ENCODE measurements at places on chromosomes 2 and 18.

DNA sequence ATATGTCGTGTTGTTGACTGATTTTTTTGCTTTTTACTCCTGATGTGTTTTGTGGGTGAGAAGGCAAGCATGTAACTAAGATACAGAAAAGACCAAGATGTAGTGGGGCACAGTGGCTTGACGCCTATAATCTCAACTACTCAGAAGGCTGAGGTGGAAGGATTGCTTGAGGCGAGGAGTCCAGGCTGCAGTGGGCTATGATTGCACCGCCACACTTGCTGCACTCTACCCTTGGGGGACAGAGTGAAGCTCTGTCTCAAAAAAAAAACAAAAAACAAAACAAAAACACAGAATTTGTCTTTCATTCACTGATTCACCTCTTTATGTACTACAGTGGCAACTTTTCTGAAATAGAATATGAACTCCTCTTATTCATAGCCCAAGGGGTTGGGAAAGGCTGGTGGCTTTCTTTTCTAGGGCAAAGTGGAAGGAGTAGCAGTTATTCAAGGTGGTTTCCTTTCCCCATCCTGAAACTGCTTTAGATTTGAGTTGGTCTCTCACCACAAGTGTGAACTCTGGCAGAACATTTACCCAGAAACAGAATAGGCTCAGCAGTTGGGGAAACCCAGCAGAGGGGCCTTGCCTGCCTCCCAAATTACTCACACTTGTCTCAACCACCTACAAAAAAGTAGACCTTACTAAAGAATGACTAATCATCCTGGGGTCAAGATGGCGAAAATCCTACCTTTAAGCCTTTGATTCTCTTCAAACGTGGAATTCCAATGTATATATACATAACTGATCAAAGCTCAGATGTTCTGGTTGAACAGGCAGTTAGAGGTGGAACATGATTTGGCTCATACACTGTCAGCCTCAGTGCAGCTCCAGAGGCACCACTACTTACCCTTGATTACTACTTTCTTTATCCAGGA is 6.5 kb downstream of the TANK start:
- DNase-seq, result no peak

GRCh38 chr2:74576863-74577229 is 22.3 kb downstream of the DOK1 start:
- DNase-seq, result peak; percentile 73

DNA sequence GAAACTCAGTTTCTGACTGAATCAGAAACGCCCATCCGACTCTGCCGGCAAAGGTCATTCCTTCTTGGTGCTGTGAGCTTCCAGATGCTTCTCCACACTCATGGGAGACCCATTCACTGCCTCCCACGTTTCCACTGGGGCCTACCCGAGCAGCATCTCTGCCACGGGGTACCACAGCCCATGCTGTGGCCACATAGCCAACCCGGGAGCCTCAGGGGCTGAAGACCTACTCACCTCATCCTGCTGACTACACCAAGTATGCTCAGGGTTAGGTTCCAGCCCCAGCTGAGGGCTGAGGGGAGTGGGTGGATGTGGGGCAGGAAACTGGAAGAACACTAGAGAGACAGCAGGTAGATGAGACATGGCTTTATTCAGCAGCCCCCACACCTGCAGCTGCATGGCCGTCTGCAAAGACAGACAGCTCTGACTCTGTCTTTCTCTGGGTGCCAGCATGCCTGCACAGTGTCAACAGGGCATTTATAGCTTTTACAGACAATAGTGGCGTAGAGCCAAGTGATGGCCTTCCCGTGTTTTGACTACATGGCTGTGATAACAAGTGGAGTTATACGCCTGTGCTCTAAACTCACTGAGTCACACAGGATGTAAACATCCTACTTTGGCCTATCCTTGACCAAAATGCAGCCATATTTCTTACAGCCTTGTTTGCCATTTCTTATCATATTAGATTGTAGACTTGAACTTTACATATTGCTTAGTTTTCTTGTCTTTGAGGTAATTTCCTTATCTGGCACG is 16.5 kb upstream of the KLHL23 start:
- no peak for DNase-seq

DNA sequence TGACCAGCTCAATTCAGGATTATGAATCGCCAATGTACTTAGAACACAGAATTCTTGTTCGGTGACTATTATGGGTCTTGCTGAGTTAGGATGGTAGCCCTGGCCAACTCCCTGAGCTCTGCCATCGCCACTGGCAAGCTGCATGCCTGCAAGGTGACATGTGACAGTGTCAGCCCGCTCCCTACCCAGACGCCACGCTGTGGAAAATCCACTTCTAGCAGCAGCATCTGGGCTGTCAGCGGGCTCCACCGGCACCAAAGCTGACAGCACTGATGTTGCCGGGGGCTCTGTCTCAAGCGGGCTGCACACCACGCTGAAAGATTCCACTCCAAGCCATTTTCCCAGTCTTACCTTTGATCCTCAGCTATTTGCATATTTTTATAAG is 100.7 kb downstream of the MYT1L start:
- DNase-seq, result no peak

DNA sequence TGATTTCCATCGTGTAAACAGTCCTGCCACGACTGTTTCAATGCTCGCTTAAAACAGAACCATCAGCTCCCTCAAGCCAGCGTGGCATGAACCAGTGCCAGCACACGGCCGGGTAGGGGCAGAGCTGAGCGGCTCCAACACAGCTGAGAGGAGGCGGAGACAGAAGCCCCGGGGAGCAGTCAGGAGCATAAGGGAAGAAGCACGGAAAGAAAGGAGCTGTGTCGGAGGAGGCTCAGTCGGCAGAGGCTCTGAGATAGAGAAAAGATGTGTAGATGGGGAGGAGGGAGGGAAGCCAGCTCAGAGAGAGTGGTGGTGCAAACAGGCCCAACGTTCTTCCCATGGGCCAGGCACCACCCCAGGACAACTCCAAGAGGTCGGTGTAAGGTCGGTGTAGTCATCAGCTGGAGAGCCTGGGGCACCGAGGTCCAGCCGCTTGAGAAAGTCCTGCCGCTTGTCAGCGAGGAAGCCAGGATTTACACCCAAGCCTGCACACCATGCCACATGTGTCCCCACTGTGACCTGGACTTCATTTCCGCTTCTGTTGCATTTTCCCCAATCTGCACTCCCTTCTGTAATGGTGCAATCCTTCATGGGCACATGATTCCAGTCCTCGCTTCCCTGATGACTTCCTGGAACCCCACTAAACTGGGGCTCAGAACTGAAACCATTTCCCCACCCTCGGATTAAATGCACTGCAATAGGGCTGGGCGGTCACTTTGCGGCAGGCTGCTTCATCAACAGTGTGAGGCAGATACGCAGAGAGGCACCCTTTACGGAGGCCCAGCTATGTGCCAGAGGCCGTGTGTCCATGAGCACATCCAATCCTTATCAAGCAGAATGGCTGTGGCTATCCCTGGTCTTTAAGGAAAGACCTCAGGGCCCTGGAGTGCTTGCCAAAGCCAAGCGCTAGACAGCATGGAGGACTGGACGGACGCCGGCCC is 43.5 kb downstream of the CYP27C1 start:
- DNase-seq, result no peak

- no peak for DNase-seq
Measured at GRCh38 chr2:138637686-138638085, 136.1 kb downstream of the SPOPL start.

DNA sequence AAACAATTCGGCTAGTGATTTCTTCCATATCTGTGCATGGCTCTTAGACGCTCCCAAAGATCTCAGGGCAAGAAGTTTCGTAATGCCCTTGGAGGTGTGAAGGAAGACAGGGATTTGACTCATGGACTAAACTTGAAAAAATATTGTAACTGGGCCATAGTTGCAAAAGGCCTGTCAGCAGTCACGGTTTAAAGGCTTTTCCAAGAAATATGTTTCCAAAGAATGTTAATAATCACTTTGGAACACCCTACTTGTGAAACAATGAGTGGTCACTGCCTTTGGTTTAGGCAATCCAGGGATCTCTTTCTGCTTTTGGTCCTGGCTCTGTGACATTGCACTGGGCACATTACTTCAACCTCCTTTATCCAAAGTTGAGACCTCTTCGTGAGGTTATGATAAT is 102.5 kb upstream of the RASGRP3 start:
- peak; percentile 75 for DNase-seq

- no peak for DNase-seq
Measured at GRCh38 chr2:23291239-23291638, 93.7 kb upstream of the KLHL29 start.

DNA sequence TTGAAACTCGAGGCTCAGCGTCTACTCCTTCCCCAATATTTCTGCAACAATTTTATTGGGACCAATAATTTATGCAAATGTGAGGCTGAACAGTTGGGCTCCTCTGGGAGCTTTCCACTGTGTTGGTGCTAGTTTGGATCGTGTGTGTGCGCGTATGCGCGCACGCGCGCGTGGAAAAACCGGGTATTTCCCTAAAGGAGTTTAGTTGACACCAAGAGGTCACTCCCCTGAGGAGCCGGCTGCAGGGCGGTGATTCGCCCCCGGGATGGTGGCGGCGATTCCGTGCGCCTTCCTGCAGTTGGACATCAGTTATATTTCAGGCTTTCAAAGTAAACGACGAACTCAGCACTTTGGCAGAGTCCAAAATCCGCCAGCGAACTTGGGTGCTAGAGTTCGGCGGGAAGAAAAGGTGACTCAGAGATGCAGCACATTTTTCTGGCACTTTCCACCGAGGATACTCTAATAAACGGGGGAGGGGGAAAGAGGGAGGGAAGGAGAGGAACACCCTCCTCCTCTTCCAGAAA is 186.5 kb upstream of the FANCL start:
- DNase-seq, result no peak

DNA sequence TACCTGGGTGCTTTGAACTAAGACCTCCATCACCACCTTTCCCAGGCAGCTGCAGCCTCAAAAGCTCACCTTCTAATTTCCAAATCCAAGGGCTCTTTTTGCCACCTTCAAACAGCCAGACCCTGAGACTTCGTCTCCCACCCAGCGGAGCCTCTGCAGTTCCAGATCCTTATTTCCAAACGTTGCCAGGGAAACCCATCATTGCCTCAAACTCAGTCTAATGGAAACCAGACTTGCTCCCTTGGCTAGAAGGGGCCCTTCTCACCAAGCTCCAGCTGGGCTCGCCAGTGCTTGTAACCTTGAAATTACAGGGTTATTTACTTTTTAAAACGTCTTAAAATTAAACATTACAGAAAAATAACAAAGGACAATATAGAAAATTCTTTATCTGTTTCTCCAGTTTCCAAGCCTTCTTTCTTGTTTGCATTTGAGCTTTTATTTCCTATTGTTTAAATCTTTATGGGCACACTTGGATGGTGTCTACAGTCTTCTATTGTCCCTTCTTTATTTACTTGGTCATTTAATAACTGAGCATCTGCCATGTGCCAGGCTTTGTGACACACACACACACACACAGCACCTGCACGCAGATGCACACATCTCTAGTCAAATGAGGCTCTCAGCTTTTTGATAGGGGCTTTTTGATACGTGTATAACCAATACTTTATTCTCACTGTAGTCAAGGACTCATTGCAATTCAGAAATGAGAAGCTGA is 36.1 kb downstream of the TRPM8 start:
- DNase-seq, result no peak

DNA sequence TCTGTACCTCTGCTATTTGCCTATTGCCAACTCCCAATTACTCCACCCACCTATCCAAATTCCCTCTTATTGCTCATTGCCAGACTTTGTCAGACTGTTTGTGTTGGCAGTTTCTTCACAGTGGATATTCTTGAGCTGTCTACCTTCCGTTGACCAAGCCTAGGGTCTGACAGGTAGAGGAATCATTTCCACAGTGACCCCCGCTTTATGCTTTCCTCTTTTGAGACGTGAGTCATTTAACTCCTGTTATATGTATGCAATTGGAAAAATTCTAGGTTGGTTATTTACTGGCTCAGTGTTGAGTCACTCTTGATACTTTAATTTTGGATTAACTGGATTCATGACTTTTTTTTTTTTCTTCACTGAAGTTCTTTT is 187.7 kb downstream of the IRS1 start:
- DNase-seq, result peak; percentile 31

- no peak for DNase-seq
Measured at GRCh38 chr2:39407516-39408296, 29.4 kb downstream of the MAP4K3 start.
